ENCODE measurements at places on chromosomes 4 and X.

- no peak for DNase-seq
These were observed 231.7 kb downstream of the HS3ST1 start for GRCh38 chr4:11196927-11197522.

DNA sequence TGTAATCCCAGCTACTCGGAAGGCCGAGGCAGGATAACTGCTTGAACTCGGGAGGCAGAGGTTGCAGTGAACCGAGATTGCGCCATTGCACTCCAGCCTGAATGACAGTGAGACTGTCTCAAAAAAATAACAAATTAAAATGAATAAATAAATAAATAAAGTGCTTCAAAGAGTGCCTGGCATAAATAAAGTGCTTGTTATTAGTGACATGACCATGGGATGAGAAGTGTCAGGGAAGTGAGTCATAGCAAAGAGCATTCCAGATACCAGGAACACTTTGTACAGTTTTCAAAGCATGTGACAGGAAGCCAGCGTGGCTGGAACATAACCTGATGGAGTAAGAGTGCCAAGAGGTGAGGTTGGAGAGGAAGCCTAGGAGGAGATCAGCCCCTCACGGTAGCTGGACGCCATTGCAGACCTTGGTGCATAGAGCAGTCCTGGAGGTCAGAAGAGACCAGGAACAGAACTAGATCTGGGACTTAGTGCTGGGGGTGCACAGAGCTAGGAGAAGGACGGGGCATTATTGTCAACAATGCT is 6.0 kb upstream of the WDR13 start:
- DNase-seq = no peak

DNA sequence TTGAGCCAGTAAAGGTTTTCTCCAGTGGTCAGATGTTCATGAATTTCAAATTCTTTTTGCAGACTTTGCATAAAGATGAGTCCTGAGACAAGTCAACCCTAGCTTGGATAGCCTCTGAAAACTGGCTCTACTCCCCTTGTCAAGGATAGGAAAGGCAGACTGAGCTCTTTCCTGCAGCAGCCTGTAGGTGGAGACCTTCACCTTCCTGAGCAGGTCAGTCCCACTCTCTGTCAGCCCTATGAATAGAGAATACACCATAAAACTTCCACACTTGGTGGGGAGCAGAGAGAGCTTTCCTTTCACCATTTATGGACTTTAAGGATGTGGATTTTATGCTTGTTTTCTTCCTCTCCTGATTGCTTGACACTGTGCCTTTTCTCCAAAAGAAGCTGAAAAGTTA is 41.9 kb downstream of the PCDH19 start:
- no peak for DNase-seq

- no peak for DNase-seq
These were observed 87.4 kb downstream of the ADGRA3 start for GRCh38 chr4:22428441-22428840.

DNA sequence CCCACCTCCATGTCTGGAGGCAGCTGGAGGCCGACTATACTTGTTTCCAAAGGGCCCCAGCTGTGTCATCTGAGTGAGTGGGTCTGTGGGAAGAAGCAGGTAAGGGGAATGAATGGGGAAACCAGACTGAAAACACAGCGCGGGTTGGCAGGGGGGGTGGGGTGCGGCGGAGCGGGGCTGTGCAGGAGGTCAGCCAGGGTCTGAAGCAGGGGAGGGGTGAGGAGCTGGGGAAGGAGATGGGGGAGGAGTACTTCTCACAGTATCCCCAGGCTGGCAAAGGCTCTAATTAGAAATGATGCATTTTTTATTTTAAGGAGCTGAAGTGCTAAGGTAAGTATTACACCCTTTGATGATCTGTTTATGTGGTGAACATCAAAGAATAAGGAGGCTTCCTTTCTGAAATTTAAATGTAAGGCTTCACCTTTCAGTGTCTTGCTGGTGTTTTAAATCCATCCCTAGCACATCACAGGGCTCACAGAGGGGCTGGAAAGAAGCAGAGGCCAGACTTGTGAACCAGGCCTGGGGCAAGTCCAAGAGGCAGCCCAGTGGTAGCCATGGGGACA is 37.5 kb downstream of the SMIM20 start:
- no peak for DNase-seq

GRCh38 chr4:123055943-123056342 is 133.5 kb upstream of the NUDT6 start:
- DNase-seq = no peak

DNA sequence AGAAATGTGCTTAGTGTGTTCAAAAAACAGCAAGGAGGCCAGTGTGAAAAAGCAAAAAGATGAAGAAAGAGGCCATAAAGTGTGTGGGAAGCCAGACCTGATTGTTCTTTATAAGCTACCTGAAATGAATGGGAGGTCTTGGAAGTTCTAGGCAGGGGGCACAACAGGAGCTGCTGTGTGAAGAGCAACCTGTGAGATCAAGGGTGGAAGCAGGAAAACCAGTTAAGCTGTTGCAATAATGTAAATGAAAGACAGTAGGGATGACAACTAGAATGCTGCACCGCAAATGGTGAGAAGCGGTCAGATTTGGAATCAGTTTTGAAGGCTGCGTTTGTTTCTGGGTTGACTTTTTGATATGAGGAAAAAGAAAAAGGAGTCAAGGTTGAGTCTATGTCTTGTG is 123.5 kb downstream of the TMEM144 start:
- no peak for DNase-seq

All from AG09309 (cell line).